Suprapubic skin (tissue), 4 donors: ENCODE measurements at places on chromosomes 2 and 18. TPM values are rescaled to one million over a fixed set of nuclear protein-coding genes. Genes with fewer than 3 reads are reported as not detected.

ITGA4 gene
- 0.68 TPM for total RNA-seq

TMEFF2 gene
- total RNA-seq: not detected

MFSD6 gene
- total RNA-seq: 295 TPM

CTLA4 gene
- 1.2 TPM for total RNA-seq

DUSP2 gene
- 26.0 TPM for total RNA-seq

CFAP53 gene
- not detected for total RNA-seq

FHOD3 gene
- total RNA-seq: 5.8 TPM

ADAM23 gene
- 0.24 TPM for total RNA-seq

DNA sequence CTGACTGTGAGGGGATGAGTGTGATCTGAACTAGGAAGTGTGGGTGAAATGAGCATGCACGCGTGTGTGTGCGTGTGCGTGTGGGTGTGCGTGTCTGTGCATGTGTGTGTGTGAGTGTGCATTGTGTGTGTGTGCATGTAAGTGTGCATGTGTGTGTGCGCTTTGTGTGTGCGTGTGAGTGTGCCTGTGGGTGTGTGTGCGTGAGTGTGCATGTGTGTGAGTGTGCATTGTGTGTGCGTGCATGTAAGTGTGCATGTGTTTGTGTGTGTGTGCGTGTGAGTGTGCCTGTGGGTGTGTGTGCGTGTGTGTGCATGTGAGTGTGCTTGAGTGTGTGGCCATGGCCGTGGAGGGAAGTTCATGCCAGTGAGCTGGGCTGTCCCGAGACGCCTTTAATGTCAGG, 76.3 kb downstream of the RTP5 start:
- peak; percentile 36 for DNase-seq
- no peak overlapping the region for H3K4me3 ChIP-seq
- H3K27me3 ChIP-seq: peaks cover 6% of the 10 kb centered on the region
- H3K36me3 ChIP-seq: no peaks in the 10 kb centered on the region
- no peak overlapping the region for H3K27ac ChIP-seq

DNA sequence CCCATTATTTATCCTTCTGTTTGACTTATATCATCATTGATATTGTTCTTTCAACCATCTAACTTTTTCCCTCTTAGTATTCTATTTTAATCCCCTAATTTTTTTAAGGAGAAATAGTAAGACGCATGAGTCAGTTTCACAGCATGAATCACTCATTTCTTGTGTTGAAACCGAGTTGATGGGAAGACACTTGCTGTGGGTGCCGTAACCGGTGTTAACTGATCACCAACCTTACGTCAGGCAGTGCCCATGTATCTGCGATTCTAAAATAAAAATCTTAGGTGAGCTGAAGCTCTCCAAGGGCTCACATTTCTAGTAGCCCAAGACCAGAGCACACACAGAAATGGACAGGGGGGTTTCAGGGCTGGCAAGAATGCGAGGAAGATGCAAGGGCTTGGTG, 348.1 kb downstream of the GALR1 start:
- H3K4me3 ChIP-seq: no peak overlapping the region
- no peaks in the 10 kb centered on the region for H3K4me1 ChIP-seq
- no peaks in the 10 kb centered on the region for H3K27me3 ChIP-seq
- no peak for DNase-seq

DNA sequence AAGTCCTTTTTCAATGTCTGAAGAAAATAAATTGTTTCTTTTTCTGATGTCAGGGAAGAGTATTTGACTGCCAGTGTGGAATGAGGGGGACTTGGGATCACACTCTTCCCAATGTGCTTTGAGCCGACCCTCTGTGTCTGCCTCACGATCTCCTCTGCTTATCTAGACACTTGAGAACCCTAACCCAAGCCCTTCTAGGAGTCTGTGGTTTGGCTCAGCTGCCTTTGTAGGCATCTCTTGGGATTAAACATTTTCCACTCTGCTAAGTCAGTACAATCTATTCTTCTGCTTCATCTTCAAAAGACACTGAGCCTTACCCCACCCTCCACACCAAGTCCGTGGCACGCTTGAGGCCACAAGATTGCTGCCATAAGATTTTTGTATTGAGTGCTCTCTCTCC, 19.4 kb downstream of the FAM110C start:
- no peaks in the 10 kb centered on the region for H3K27me3 ChIP-seq
- no peak overlapping the region for H3K27ac ChIP-seq
- H3K36me3 ChIP-seq: no peaks in the 10 kb centered on the region
- H3K4me3 ChIP-seq: no peak overlapping the region

DNA sequence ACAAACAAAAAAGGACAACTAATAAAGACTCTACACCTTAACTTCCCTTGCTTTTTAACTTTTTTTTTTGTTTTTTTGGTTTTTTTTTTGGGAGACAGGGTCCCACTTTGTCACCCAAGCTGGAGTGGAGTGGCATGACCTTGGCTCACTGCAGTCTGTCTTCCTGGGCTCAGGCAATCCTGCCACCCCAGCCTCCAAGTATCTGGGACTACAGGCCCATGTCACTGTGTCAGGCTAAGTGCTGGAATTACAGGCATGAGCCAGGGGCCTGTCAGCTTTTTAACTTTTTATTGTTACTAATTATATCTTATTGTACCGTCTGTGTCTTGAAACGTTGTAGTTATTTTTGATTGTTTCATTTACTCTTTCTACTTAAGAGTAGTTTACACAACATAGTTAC, 25.5 kb downstream of the WDR7 start:
- peaks cover 10% of the 10 kb centered on the region for H3K36me3 ChIP-seq
- H3K27ac ChIP-seq: no peak overlapping the region
- H3K27me3 ChIP-seq: no peaks in the 10 kb centered on the region
- H3K4me1 ChIP-seq: no peaks in the 10 kb centered on the region

DNA sequence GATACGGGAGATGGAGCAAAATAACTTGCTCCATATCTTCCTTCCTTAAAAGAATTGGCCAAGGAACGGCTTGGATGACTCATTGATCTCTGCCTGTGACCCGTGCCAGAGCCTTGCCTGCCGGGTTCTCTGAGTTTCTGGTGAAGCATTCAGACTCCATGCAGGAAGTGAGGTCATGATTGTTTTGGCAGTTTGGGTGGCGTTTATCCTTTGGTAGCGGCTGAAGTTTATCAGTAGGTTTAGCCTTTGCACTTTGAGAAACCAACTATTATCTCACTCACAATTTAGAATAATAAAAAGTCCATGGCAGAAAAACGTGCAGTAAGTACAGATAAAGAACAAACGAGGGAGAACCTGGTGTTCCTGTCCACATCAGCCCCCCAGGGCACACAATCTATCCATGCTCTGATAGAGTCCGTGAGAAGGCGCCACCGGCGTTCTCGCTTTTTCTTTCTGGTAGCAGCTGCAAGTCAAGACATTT, 15.0 kb upstream of the CTAGE1 start:
- H3K27ac ChIP-seq: no peak overlapping the region
- peaks cover 11% of the 10 kb centered on the region for H3K4me1 ChIP-seq
- no peak overlapping the region for H3K4me3 ChIP-seq
- H3K27me3 ChIP-seq: no peaks in the 10 kb centered on the region

DNA sequence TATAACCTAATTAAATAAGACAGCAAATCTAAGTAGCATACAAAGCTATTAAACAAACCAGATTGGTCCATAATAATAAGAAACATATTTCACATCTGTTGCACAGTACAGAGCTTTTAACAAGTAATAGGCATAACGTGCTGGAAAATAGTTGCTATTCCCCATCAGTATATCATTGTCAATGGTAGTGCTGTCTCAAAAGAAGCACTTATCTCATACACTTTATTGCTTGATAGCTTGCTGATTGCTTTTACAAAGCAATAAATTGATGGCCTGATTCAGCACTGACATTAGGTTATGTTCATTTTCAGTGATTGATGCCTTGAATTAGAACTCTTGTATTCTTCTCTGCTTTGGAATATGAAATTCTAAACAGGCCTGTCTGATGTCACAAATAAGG, 641.7 kb downstream of the CBLN2 start:
- no peaks in the 10 kb centered on the region for H3K4me1 ChIP-seq
- H3K27me3 ChIP-seq: no peaks in the 10 kb centered on the region
- H3K4me3 ChIP-seq: no peak overlapping the region
- H3K27ac ChIP-seq: no peak overlapping the region

GRCh38 chr18:69447886-69448285, 47.2 kb downstream of the DOK6 start:
- no peaks in the 10 kb centered on the region for H3K36me3 ChIP-seq
- no peak overlapping the region for H3K27ac ChIP-seq
- H3K27me3 ChIP-seq: no peaks in the 10 kb centered on the region

- DNase-seq: no peak
- H3K27me3 ChIP-seq: peaks cover 5% of the 10 kb centered on the region
- H3K36me3 ChIP-seq: no peaks in the 10 kb centered on the region
- H3K4me1 ChIP-seq: peaks cover 29% of the 10 kb centered on the region
These were observed 88.2 kb upstream of the HK2 start for GRCh38 chr2:74745766-74746165.

- no peaks in the 10 kb centered on the region for H3K36me3 ChIP-seq
- peaks cover 9% of the 10 kb centered on the region for H3K4me1 ChIP-seq
- H3K4me3 ChIP-seq: no peak overlapping the region
- DNase-seq: no peak
- no peak overlapping the region for H3K27ac ChIP-seq
- no peaks in the 10 kb centered on the region for H3K27me3 ChIP-seq
These were observed 200.9 kb upstream of the MEIS1 start for GRCh38 chr2:66233981-66234380.

- H3K4me3 ChIP-seq: no peak overlapping the region
- H3K36me3 ChIP-seq: peaks cover 9% of the 10 kb centered on the region
- H3K27ac ChIP-seq: no peak overlapping the region
- H3K4me1 ChIP-seq: no peaks in the 10 kb centered on the region
These were observed 82.3 kb downstream of the COL3A1 start for GRCh38 chr2:189056200-189057106.

- no peaks in the 10 kb centered on the region for H3K36me3 ChIP-seq
- peaks cover 4% of the 10 kb centered on the region for H3K4me1 ChIP-seq
- DNase-seq: no peak
- H3K27me3 ChIP-seq: no peaks in the 10 kb centered on the region
These were observed 88.5 kb upstream of the COL5A2 start for GRCh38 chr2:189267925-189268579.

DNA sequence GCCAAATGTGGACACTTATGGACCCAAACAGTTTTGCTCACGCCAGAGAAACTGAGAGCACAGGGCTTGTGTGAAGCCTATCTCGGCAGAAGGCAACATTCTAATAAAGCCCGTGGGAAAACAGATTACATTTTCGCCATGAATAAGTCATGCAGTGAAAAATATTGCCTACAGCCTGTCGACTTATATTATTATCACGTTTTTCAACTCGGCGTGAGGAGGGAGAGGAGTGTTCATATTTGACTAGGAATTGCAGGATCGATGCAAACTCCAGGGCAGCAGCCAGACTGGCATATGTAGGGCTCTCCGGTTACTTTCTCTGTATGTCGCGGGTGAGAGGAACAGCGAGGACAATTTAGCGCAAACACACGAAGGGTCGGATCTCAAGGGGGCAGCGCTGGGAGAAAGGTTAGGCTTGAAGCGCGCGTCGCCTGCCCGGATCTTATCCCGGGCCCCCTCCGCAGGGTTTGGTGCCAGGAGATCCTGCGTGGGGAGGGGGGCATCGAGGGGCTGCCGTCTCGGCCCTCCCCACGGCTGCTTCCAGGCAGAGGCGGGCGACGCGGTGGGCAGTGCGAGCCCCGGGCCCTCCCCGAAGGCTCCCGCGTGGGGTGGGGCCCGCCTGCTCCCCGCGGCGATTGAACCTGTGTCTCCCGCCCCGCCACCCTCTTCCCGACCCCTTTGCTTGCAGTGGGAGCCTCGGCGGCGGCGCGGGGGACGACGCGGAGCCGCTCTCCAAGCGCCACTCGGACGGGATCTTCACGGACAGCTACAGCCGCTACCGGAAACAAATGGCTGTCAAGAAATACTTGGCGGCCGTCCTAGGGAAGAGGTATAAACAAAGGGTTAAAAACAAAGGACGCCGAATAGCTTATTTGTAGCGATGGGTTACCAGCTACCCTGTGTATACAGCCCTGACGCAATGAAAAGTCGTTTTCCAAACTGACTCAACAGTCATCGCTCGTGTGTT, 4.4 kb downstream of the ADCYAP1 start:
- peak overlapping the region; percentile 51 for H3K4me3 ChIP-seq
- DNase-seq: no peak
- no peaks in the 10 kb centered on the region for H3K36me3 ChIP-seq
- no peak overlapping the region for H3K27ac ChIP-seq
- peaks cover 46% of the 10 kb centered on the region for H3K4me1 ChIP-seq
- H3K27me3 ChIP-seq: peaks cover 99% of the 10 kb centered on the region

GRCh38 chr2:218300141-218300540, 7.8 kb upstream of the TMBIM1 start:
- H3K4me1 ChIP-seq: peaks cover 31% of the 10 kb centered on the region
- no peak for DNase-seq
- H3K36me3 ChIP-seq: no peaks in the 10 kb centered on the region
- H3K4me3 ChIP-seq: no peak overlapping the region

DNA sequence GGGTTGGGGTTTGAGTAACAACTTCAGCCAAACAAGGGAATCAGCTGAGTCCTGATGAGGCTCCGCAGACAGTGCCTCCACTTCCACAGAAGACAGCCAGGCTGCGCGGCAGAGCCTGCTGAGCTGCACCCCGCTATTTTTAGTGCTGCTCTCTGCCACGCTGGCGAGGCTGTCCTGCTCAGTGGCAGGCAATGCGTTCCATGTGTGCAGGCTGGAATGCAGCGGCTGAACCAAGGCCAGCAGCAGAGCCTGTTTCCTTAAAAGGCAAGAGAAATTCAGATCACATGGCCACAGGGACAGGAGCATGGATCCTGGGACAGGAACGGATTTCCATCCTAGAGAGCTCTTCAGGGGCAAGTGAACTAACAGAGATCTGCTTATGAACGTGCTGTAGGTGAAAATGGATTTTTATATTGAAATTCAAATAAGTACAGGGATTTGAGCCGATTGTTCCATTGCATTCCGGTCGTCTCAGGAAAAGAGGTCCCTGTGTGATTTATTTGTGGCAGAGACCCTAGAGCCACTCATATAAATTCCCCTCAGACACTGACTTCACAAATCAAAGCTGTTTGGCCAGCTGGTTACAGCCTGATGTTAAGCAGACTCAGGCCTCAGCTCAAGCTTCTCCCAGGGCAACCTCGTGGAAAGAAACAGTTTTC, 98.7 kb downstream of the COL6A3 start:
- peak; percentile 85 for DNase-seq
- no peaks in the 10 kb centered on the region for H3K36me3 ChIP-seq
- peak overlapping the region; percentile 53 for H3K27ac ChIP-seq
- H3K4me3 ChIP-seq: no peak overlapping the region
- peaks cover 24% of the 10 kb centered on the region for H3K4me1 ChIP-seq
- H3K27me3 ChIP-seq: no peaks in the 10 kb centered on the region
